Endothelial cell of umbilical vein (primary cell): ENCODE measurements at places on chromosomes 3 and 15. TPM values are rescaled to one million over a fixed set of nuclear protein-coding genes. Genes with fewer than 3 reads are reported as not detected.

Gene IQCH
- 0.51 and 2.6 TPM in 2 replicates for total RNA-seq

GRCh38 chr3:124168271-124168670 lies 176.3 kb upstream of the ROPN1 start:
- DNase-seq: peak; percentile 5

DNA sequence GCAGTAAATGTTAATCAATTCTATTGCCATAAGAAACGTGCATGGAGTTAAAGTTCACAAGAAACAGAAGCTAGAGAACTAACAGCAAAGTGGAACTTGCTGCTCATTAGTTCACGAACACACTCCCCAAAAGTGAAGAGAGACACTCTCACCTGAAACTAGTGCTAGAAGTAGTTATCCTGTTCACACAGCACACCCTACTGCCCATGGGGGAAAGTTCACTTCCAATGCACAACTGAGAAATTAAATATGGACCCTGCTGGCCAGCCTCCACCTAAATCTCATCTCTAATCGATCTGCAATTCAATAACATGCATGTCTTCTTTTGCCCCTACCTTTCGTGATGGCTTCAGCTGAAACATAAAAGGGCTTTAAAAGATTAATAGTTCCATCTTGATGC lies 39.4 kb upstream of the FRMD4B start:
- DNase-seq: peak; percentile 69

Gene TMC3
- total RNA-seq: not detected in 2 replicates

DNA sequence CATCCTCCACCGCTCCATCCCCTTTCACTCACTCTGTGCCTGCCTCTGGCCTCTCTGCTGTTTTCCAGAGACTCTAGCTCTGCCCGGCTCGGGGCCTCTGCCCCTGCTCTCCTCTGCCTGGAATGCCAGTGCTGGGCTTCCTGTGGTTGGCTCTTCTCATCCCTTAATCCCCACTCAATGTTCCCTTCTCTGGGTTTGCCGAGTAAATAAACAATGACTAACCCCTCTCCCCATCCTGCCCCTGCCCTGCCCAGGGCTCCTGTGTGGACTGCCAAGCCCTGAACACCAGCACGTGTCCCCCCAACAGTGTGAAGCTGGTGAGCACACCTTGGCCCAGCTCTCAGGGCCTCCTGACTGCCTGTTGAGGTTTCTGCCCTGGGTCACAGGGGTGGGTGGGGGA lies 12.2 kb downstream of the STAB1 start:
- no peak for DNase-seq

DNA sequence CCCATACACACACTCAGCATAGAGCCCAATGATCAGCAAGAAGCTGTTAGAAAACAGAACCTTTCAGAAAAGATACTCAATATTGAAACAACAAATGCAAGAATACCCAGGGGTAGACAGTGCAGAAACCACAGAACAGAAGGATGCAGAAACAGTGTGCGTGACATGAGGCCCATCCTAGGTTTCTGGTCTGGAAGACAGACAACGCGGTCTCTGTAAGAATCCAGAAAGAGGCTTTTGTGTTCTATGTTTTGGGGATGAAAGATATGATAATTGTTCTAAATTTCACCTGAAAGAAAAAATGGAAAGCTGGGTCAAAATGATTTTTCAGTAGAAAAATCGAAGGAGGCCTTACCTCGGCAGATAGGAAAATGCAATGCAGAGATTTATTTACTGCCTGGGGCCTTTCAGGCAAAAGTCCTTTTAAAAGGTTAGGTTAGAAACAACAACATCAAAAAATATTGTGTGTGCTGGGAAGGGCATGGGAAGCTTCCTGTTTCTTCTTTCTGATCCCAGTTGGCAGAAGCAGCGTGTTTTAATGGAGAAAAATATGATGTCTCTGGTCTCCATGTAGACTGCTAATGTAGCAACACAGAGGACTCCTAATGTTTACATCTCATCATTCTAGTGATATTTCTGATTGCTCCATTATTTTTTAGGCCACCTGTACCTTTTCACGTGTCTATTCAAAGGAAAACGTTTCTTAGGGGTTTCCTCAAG lies 17.0 kb downstream of the SYNM start:
- peak; percentile 47 for DNase-seq

DNA sequence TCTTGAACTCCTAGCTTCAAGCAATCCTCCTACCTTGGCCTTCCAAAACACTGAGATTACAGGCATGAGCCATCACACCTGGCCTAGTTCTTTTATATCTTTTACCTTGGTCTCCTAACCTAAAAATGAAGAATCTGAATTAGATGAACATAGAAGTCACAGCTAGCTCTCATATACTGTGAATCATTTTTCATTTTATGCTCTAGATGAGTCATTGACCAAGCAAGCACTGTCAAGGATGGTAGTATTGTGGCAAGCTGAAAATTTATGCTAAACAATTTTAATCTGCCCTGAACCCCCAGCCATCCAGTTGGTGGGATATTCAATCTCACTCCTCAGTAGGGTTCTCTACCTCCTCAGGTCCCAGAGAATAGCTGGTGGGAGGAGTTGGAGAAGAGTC lies 48.3 kb upstream of the DNAJC13 start:
- no peak for DNase-seq

Gene BFSP2
- not detected in 2 replicates for total RNA-seq

DNA sequence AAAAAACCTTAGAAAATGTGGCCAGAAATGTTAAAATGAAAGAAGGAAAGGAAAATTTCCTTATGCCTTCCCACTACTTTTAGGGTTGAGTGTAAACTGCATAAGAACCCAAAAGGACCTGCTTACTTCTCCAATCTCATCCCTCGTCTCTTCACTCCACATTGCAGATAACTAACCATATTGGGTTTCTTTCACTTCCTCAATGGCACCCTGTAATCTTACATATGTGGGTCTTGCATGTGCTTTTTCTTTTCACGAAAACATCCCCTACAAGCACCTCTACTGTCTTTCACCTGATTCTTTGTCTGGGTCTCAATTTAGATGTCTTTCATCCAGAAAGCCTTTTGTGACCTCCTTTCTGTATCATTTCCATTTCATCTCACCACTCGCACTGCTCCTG lies 23.1 kb downstream of the EOMES start:
- DNase-seq: no peak

GRCh38 chr3:46463120-46463867 lies 1.4 kb downstream of the LTF start:
- no peak for DNase-seq

Gene OSTN
- total RNA-seq: not detected in 2 replicates

DNA sequence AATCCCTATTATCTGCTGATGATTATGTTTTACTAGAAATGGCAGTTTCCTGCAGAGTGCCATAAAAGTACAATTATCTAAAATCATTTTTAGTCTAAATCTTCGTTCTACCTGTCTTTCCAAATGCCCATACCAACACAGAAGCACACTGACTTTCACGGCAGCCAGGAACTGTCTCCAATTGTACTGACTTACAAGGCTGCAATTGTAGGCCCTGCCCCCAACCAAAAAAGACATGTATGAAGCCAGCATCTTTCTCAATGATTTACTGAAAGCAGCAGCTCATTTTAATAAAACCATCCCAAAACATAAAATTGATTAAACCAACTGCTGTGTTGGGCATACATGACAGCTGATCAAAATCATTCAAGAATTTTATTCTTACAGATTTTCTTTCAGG lies 119.0 kb downstream of the TBC1D5 start:
- DNase-seq: no peak

Gene ATP13A5
- not detected in 2 replicates for total RNA-seq

- DNase-seq: no peak
Observed at GRCh38 chr3:126473292-126474168, 2.2 kb downstream of the ZXDC start.

Gene LMCD1
- total RNA-seq: 11.1 and 14.5 TPM in 2 replicates

- peak; percentile 19 for DNase-seq
Observed at GRCh38 chr3:140128631-140129030, 193.6 kb downstream of the CLSTN2 start.

DNA sequence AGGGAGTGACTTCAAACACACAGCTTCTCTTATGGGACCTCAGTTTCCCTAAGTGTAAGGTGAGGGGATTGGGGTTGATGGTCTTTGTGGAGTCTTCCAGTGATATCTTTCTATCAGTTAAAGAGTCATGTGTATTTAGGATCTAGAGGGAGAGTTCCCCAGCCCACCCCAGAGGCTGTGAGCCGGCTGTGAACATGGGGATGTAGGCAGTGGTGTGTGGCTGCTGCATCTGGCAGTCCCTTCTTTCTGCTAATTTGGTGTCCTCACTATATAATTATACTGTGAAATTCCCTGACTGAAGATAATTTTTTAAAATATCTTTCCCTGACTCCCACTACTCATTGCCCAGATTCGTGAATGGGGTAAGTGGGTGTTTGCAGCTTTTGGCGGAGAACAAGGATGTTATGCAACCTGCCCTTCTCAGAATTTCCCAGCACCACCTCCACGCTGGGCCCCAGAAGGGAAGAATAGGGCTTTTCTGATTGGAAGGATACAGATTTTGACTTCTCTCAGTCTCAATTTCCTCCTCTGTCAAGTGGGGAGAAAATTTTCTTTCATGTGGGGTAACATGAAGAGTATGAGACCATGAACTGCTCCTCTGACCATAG lies 79.0 kb upstream of the RASGRF1 start:
- DNase-seq: no peak

GRCh38 chr15:83474578-83474977 lies 27.4 kb downstream of the SH3GL3 start:
- DNase-seq: no peak

- DNase-seq: no peak
Observed at GRCh38 chr3:64495121-64495780, 192.5 kb downstream of the ADAMTS9 start.

DNA sequence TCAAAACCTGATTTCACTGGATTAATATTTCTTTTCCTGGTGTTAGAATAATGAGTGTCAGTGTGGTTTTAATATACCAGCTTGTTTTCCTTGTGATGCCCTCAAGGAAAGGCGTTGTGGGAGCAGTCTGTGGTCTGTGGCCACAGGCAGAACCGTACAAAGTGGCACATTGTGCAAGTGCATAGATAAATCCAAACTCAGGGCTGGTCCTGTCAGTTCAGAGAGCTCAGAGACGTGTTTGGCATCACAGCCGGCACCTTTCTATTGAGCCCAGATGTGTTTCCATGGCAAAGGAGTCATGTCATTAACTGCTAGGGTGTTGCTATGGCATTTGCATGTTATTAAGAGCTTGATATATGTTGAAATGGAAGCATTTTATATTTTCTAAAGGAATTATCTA lies 289.9 kb upstream of the RASGRP1 start:
- no peak for DNase-seq

Gene FAM81A
- total RNA-seq: 0.32 and 1.2 TPM in 2 replicates

GRCh38 chr3:186937017-186937875 lies 6.9 kb downstream of the ST6GAL1 start:
- DNase-seq: no peak

DNA sequence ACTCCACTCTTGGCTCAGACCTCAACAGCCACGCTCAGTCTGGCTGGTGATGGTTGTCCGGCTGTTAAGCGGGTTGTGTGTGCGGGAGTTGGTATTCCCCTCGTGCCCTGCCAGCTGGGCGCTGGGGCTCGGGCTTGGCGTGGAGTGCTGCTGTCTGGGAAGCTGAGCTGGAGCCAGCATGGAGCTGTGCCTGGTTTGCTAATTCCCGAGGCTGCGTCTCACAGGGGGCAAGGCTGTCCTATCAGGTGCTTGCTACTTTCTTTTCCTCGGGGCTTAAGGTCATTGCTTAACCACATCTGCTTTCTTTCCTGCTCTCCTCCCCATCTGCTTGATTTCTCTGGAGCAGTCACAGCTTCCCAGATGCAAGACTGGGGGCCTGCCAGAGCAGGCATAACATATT lies 29.9 kb downstream of the PDIA5 start:
- DNase-seq: no peak

DNA sequence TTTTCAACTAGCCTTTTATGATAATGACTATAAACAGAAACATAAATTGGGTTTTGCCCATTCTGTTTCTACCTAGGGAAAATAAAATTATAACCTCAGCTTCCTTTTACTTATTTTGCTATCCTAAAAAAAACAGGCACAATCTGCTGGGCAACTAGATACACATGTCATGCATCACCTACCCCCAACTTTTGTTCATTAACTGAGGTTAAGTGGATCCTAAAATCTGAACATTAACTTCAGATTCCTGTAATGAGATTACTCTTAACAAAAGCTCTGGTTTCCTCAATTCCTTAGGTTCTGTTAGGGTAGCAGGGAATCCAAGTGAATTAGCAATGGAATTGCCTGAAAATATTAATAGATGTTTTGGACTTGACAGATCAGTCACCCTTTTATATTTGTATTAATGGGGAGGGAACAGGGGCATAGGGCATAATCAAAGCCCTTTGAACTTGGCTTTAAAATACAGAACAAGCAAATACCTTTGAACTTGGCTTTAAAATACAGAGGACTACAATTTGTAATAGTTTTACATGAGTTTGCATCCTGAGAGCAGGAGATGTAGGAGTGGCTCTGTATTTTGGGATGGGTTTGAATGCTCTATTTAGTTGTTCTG lies 106.6 kb downstream of the FEZF2 start:
- no peak for DNase-seq

DNA sequence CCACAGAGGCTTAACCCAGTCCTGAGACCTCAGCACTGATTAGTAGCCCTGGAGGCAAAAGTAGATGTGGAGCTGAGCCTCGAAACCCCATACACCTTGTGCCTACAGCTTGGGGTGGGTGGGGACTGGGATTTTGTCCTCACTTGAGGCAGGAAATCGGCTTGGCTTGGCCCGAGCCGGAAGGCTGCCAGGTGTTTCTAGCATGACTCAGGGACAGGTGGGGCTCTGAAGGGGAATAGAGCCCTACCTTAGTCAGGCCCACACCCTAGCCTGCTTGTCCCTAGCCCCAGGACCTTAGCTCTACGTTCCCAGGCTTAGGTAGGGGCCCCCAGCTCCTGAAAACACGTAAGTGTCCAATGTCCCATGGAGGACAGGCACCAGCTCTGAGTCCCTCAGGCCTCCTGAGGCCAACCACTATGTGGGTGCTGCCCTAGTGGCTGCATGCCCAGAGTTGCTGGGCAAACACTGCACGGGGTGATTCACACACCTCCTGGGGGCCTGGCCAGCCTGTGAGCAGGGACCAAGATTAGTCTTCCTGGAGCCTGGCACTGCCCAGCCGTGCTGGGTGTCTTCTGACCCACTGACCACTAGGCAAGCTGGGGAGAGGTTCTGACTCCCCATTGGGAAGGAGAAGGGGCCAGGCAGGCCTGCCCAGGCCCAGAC lies 3.1 kb downstream of the MST1R start:
- DNase-seq: no peak

DNA sequence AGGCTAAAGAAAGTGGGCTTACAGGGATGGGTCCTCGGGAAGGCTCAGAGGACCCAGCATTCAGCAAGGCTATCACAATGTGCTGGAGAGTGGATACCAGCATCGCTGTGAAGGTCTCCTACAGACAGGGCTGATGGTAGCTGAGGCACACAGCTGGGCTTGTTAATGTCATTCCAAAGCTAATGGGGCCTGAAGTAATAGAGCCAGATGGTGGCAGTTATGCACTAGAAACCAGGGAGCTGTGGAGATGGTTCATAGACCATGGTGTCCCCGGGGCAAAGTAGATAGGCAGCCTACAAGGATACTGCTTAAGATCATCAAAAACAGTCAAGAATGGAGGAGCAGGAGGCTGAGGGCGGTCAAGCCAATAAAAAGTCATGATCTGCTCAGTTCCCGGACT lies 24.8 kb upstream of the BOC start:
- DNase-seq: no peak

GRCh38 chr3:68135067-68135466 lies 480.7 kb upstream of the SUCLG2 start:
- DNase-seq: no peak

Gene RGMA
- total RNA-seq: 0.13 TPM in 1 of 2 replicates, not detected in the other

Gene SNX1
- 110 and 113 TPM in 2 replicates for total RNA-seq
